ENCODE measurements at places on chromosomes 1 and 21.
A peak's percentile ranks its signal among the peaks of the same experiment; 100 is the strongest.

DNA sequence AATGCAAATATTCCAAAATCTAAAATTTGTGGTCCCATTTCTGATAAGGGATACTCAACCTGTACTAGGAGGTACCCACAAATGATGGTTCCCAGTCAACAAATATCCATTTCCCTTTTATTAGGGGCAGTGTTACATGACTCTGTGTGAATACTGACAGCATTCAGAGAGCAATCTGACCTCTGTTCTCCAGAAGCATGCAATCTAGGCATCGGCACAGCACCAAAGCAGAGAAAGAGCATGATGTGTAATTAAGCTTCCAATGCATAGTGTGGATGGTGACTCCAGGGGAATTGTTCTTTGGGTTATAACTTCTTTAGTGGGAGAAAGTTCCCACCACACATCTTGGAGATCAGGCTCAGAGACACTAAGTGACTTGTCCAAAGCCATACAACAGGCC is 71.6 kb downstream of the ELAVL4 start:
- DNase-seq, result no peak

DNA sequence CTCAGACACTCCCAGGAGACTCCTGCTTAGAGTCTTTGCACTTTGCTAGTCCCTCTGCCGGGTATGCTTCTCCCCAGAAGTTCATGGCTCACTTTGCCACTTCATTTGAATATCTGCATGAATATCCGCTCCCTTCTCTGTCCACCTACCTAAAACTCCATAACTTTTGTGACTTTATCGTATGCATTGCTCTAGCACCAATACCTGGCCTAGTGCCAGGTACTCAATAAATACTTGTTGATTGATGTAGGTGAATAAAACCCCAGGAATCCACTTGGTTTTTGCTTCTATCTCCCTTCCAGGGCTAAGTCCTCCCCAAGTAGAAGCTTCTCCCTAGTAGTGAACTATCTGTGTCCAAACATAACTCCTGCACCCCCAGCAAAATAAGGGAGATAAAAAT is 27.8 kb upstream of the CTTNBP2NL start:
- no peak for DNase-seq

DNA sequence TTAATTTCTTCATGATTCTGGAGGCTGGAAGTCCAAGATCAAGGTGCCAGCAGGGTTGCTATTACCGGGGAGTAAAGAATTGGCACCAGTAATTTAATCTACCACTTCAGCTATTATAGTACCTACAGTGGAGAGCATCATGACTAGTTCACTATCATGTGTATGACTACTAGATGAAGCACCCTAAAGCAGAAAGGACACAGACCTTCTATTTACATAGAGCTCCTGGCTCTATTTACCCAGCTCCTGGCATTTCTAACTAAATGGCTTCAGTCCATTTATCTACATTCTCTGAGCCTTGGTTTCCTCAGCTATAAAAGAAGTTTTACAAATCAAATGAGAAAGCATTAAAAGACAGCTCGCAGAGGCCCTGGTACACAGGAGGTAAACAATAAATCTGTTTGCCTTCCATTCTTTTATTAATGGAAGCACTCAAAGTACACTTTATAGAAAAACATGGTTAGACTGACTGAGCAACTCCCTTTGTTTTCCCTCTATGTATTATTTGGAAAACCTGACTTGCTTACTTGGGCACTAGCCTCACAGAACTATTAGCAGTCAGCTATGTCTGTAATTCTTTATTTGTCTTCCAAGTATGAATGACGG is 203.0 kb downstream of the SLC35F3 start:
- no peak for DNase-seq

- no peak for DNase-seq
Observed at GRCh38 chr1:118145721-118146120, 39.3 kb downstream of the SPAG17 start.

- DNase-seq, result no peak
Observed at GRCh38 chr1:67342076-67342890, 34.6 kb downstream of the IL12RB2 start.

- peak; percentile 95 for DNase-seq
Observed at GRCh38 chr1:150364231-150365003, 470 bp downstream of the RPRD2 start.

DNA sequence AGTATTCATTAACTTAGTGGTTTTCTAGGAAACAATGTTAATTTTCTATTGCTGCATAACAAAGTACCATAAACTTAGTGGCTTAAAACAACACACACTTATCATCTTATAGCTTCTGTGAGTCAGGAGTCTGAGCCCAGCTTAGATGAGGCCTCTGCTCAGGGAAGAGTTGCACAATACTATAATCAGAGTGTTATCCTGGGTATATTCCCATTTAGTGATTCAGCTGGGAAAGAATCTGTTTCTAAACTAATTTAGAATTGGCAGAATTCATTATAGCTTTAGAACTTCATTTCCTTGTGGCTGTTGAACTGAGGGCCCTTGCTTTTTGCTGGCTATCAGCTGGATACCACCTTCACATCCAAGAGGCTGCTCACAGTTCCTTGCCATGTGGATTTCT is 515.5 kb downstream of the BRINP3 start:
- DNase-seq, result no peak
